ENCODE measurements at places on chromosomes 5 and 9.
A peak's percentile ranks its signal among the peaks of the same experiment; 100 is the strongest.

DNA sequence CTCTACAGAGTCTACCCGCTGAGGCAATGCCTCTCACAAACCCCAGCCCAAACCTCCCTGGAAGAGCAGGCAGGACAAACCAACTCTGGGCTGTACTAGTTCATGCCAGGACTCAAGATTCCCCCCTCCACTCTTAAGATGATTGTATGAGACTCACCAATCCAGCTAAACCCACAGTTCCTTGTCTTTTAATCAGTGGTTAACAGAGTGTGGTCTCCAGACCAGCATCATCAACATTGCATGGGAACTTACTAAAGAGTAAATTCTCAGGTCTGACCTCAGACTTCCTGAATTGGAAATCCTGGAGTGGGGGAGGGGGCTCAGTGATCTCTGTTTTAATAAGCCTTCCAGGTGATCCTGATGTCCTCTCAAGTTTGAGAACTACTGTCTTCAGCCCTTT, 240.9 kb downstream of the GAS1 start:
- no peak for DNase-seq

- DNase-seq: no peak
Observed at GRCh38 chr9:76654051-76654461, 110.2 kb upstream of the PCA3 start.

GRCh38 chr5:100902440-100903038, 543 bp downstream of the ST8SIA4 start:
- peak; percentile 42 for DNase-seq

DNA sequence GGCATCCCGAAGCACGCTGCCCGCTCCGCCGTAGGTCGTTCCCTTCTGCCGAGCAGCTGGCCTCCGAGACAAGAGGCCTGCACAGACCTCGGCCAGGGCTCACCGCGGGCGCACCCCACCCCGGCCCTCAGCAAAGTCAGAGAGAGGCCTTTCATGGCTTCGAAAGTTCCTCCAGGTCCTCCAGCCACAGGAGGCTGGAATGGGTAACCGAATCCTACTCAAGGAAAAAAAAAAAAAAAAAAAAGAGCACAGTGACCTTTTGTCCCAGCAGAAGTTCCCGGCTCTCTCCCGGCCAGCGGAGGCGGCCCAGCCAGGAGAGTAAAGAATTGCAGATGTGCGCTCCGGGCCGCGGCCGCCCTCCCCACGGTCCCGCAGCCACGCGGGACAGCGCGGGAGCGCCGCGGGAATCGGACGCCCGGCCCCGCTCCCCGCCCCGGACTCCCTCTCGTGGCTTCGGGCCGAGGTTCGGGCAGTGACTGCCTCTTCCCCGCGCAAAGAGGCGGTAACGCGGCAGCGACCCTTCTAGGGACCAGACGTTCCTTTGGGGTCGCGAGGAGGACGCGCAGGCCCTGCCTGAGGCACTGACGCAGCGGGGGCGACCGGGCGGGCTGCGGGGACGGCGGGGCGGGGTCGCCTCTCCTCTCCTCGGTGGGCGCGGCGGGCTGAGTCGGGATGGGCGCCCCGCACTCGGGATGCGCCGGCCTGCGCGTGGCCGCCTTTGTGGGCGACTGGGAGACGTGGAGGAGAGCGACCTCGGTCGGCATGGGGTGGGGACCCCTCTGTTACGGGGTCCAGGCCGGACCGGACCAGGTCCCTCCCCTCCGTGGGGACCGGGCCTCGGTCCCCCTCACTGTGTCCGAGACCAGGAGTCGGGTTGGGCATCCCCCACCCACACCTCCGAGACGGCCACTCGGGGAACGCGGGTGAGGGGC, 754 bp downstream of the GFPT2 start:
- DNase-seq: no peak

GRCh38 chr5:122649080-122649479, 125.8 kb upstream of the SNX2 start:
- no peak for DNase-seq
